ENCODE measurements at places on chromosomes 6 and 20.

DNA sequence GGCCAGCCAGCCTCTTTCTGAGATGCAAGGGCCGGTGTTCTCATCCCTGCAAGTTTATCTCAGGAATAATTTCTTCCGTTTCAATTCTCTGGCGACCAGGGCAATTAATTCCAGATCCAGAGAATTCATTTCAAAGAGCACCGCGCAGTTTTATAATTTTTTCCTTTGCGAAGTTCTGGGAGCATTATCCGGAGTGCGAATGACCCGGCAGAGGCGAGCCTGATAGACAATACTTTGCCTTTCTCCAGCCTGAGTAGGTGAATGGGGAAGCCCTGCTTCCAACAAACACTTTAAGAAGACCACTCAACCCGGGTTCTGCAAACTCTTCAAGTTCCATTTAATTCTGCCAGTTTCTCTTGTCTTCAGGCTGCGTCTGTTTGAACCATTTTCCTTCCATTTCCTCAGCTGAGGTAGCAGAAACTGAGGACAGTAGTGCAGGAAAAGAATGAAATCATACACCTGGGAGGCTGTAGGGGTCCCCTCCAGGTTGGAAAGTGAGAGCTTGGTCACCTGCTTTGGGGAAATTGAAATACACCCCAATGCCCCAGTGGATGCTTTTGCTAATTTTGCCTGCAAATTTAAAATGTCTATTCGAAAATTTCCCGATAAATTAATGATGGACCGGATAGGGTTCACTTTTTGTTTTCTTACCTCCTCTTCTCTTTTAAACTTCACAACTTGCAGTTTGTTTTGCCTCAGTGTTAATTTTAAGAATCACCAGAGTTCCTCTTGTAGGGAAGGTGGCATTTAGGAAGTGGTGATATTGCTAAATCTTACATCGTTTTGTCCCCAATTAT lies 1.1 kb downstream of the VGLL2 start:
- no peak for DNase-seq

DNA sequence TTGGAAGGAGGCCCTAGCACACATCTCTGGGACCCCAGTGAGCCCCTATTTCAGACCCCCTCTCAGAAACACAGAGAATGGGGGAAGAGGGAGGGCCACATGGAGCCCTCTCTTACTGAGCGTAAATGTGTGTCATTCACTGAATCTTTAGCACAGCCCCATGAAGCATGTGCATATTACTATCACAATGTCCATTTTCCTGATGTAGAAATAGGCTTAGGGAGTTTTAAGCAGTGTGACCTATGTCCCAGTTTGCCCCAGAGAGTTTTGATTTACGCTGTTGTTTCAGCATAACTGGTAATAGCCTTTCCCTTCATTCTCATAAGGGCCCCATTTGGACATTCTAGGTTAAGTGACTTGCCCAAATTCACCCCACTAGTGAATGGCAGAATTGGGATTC lies 25.0 kb upstream of the TCP11 start:
- DNase-seq: no peak

- DNase-seq: no peak
Measured at GRCh38 chr6:150755524-150755923, 110.0 kb upstream of the MTHFD1L start.

- no peak for DNase-seq
Measured at GRCh38 chr6:108797951-108798669, 50.1 kb upstream of the ARMC2 start.

DNA sequence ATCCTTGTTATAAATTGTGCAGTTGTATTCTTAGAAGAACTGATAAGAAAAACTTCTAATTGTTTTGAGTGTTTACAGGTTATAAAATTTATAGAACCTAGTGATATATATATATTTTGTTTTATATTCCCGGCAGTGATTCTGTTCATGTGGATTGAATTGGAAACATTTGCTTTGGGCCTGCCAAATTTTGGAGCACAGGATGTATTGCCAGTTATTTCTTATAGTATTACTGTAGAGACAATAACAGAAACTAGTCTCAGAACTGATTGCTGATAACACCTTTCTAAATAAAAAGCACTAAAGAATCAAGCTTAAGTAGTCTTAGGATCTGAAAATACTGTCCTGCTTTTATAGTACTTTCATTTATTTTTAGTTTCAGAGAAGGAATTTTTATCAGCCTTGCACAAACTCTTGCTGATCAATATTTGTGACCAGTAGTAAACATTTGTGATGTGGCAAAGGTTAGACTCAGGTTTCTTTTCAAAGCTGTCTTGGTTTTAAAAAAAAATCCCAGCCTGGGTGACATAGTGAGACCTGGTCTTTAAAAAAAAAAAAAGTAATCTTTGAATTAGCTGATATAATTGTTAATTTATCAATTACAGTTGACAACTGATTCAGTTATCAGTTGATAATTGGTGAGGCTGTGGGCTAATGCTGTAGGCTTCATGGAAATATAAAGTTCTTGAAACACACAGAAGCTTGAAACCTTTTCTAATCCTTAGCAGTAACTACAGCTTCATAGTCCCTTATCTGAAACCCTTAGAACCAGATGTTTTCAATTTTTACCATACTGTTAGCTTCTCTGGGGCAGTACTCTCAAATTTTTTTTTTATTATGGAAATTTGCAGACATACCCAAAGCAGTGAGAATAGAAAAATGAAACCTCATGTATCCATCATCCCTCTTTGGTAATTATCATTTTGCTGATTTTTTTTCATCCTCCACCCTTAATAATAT lies 42.4 kb downstream of the RNGTT start:
- no peak for DNase-seq

DNA sequence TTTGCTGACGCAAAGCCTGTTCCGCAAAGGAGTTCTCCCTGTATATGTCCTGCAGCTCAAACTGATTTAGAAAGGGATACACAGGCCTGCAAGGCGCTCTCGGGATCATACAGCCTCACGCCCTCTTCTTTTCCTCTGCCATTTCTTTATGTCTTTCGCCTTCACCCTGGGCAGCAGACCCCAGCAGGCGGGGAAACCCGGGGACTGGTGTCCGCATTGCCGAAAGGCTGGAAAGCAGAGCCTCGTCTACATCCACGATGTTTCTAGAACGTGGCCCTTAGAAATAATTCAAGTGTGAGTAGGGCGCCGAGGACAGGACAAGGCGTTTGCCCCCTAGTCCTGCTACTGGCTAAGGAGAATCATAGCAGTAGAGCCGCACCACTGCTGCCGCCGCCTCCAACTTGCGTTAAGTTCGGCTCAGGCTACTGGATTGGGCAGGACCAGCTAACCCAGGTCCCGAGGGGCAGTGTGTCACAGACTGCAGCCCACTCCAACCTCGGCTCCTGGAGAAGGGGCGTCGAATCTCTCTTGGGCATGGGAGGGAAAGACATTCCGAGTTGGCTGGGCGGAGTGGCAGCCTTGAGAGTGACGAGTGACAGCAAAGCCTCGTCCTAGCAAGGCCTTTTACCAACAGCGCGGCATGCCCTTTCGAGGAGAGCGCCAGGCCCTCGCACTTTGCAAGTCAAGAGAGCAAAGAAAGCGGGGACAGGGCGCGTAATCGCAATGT lies 2.6 kb upstream of the TBX18 start:
- DNase-seq: peak; percentile 38

- DNase-seq: no peak
Measured at GRCh38 chr20:8853805-8854338, 215.0 kb upstream of the PLCB4 start.

- no peak for DNase-seq
Measured at GRCh38 chr6:11714116-11714797, 64.3 kb downstream of the ADTRP start.

- DNase-seq: no peak
Measured at GRCh38 chr20:36463212-36464061, 77.9 kb upstream of the MYL9 start.

- DNase-seq: no peak
Measured at GRCh38 chr20:54984104-54984448, 508.7 kb downstream of the DOK5 start.

DNA sequence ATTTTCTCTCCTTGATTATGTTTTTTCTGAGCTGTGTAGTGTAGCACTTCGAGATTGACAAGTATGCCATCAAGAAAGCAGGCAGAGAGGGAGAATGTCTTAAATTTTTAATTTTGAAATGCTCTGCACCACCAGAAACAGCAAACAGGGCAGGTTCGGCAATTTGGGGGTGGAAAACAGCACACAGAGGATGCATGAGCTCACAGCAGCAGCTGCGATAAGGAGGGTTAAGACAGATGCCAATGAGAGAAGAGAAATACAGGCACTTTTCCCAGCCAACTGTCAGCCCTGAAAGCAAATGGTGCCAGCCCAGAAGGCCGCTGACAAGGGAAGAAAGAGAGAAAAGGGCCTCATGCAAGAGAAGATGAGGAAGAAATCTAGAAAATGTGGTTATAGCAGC lies 15.1 kb upstream of the SNRPB2 start:
- DNase-seq: peak; percentile 44

- DNase-seq: no peak
Measured at GRCh38 chr20:38119446-38119845, 45.6 kb downstream of the TGM2 start.

- DNase-seq: no peak
Measured at GRCh38 chr6:137804637-137805036, 62.4 kb upstream of the TNFAIP3 start.

DNA sequence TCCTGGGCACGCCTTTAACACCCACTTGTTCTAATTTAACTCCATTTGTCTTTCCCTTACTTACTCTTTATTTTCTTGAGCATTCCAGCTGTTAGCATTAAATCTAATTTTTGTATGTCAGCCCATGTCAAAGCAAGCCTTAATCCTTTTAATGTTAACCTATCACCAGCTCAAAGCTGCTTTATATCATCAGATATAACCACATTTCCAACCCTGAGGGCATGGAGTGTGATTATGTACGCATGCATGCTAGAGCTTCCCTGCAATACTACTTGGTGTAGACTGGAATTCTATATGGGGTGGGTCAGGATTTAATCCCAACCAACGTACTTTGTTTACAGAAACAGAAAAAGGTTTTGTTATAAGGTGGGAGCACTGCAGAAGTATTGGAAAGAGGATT lies 139.4 kb upstream of the HMGN3 start:
- no peak for DNase-seq

DNA sequence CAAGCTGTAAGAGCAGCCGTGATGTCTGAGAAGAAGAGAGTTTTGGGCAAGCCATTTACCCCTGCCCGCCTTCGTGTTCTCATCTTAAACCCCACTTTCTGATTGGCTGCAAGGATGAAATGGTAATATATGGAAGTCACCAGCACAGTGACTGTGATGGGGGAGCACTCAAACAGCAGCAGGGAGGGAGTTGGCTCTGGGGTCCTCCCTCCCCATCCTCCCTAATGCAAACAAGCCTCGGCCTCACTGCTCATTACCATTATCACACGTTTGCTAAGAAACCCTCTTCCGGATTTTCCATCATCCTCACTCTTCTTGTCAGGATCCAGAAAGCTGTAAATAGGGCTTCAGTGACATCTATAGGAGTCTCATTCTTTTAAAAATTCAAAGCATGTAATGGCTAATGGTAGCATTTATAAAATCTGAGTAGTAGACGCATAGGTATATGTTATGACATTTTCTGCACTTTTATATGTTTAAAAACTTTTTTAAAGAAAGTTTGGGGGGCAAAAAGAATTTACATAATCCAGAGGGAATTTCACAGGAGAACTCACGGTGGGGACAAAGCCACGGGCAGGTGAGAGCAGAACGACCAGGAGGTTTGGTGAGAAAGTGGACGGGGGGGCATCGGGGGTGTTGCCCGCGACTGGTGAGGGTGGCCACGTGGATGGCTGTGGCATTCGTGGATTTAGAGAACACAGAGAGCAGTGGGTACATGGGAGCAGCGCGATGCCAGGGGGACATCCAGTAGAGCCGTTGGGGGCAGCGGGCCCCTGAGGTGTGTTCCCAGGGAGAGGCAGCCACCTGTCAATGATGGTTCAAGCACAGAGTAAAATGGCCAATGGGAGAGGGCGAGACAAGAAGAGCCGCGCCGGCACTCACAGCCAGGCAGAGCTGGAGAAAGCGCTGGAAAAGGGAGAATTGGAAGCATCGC lies 29.6 kb downstream of the SUMO4 start:
- DNase-seq: no peak

- DNase-seq: no peak
Measured at GRCh38 chr20:31808481-31808880, 10.7 kb upstream of the MYLK2 start.

DNA sequence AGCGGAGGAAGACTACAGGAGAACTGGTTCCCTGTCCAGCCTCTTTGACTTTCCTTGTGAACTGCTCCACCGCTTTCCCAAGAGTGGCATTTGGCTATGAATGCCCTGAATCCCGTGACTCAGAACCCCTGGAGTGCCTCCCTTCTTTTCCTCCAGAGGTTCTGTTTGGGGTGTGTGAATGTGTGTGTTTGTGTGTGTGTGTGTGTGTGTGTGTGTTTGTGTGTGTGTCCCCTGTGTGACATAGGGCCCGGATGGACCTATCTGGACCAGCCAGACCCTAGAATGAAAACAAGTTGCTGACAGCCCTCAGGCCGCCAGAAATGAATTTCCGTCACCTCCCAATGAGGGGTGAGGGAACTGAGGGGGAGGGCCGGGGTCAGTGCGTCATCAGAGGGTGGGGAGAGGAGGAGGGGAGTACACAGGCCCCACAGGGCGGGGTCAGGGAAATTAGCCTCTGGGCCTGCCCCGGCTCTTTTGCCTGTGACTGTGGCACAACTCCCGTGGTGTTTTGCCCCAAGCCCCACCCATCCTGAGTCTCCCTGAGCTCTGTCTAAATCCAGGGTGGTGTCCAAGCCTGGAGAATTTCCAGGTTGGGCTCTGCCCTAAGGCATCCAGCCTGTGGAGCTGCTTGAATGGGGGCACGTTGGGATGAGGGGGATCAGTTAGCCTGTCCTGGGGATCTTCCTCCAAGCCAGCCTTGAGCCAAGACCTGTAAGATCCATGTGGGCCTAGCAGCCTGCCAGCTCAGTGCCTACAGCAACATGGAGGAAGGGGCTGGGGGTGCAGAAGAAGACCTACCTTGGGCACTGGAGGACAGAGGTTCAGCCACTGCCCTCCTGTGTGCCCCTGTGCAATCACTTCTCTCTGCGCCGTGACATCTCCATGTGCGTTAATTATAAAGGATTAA lies 15.2 kb upstream of the MRPS18A start:
- peak; percentile 80 for DNase-seq

DNA sequence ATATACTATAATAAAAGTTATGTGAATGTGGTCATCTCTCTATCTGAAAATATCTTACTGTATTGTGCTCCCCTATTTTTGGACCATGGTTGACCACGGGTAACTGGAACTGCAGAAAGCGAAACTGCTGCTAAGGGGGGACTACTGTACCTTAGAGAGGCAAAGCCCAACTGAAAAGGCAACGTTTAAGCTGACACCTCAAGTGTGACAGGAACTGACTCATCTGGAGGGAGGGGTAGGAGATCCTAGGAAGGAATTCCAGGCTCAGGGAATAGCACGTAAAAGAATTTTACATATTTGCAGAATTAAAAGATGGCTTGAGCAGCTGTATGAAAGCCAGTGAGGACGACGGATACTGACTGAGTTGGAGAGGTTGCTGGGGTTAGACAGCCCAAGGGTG lies 34.8 kb downstream of the ELOVL2 start:
- no peak for DNase-seq
